Left ventricle myocardium superior (tissue), 1 donor: ENCODE measurements at places on chromosomes 7 and 10. TPM values are rescaled to one million over a fixed set of nuclear protein-coding genes. Genes with fewer than 3 reads are reported as not detected.

Gene IGF2BP3
- not detected for total RNA-seq

Gene FAM25A
- not detected for total RNA-seq

Gene DKK1
- not detected for total RNA-seq

Gene C10orf67
- total RNA-seq = 0.62 TPM

Gene ABCA13
- 0.20 TPM for total RNA-seq

Gene PKD2L1
- not detected for total RNA-seq

Gene VWDE
- not detected for total RNA-seq

Gene PNLIP
- total RNA-seq = not detected

Gene ZNF37A
- total RNA-seq = 9.8 TPM

Gene OPALIN
- total RNA-seq = not detected

Gene ZNF117
- total RNA-seq = 2.8 TPM

Gene CREB3L2
- 22.3 TPM for total RNA-seq

Gene OPN1SW
- not detected for total RNA-seq

Gene CTTNBP2
- 0.77 TPM for total RNA-seq

Gene STX1A
- 3.0 TPM for total RNA-seq

Gene RPP30
- total RNA-seq = 30.9 TPM

Gene RNF133
- 0.47 TPM for total RNA-seq

Gene ADAM8
- 2.4 TPM for total RNA-seq

Gene KIN
- 9.1 TPM for total RNA-seq

Gene TMEM178B
- total RNA-seq = 38.2 TPM

Gene EEF1AKMT2
- total RNA-seq = 13.7 TPM

Gene ANKRD22
- not detected for total RNA-seq

Gene PRSS2
- not detected for total RNA-seq

Gene UPK3BL2
- total RNA-seq = 2.9 TPM

Gene GBX1
- total RNA-seq = 1.5 TPM

Gene FXYD4
- not detected for total RNA-seq

Gene AVPI1
- 8.9 TPM for total RNA-seq

Gene SFMBT2
- total RNA-seq = 11.0 TPM

Gene MARVELD1
- 7.1 TPM for total RNA-seq

Gene OR2A12
- total RNA-seq = not detected

Gene GIMAP7
- 24.1 TPM for total RNA-seq

Gene ATOH7
- total RNA-seq = not detected

Gene FBXW4
- total RNA-seq = 106 TPM

Gene OR6B1
- total RNA-seq = not detected

Gene FGFBP3
- total RNA-seq = 0.27 TPM

Gene WDR86
- 0.37 TPM for total RNA-seq

Gene BTBD16
- total RNA-seq = not detected
